ENCODE measurements at places on chromosomes 12 and 14. TPM values are rescaled to one million over a fixed set of nuclear protein-coding genes. Genes with fewer than 3 reads are reported as not detected.

Gene ADAM21
- total RNA-seq, result not detected

Gene CLEC2A
- not detected for total RNA-seq

Gene BTG1
- 28.7 TPM for total RNA-seq

Gene TMEM30B
- total RNA-seq, result 0.49 TPM

Gene KCNJ8
- 2.3 TPM for total RNA-seq

Gene CD69
- total RNA-seq, result not detected

Gene LHX5
- total RNA-seq, result not detected

Gene RAB21
- 23.1 TPM for total RNA-seq

Gene BCL7A
- total RNA-seq, result 6.5 TPM

Gene DHRS1
- 22.6 TPM for total RNA-seq

Gene ISCA2
- total RNA-seq, result 11.5 TPM
